Osteoblast (primary cell): ENCODE measurements at places on chromosomes 4 and X. TPM values are rescaled to one million over a fixed set of nuclear protein-coding genes. Genes with fewer than 3 reads are reported as not detected.

DNA sequence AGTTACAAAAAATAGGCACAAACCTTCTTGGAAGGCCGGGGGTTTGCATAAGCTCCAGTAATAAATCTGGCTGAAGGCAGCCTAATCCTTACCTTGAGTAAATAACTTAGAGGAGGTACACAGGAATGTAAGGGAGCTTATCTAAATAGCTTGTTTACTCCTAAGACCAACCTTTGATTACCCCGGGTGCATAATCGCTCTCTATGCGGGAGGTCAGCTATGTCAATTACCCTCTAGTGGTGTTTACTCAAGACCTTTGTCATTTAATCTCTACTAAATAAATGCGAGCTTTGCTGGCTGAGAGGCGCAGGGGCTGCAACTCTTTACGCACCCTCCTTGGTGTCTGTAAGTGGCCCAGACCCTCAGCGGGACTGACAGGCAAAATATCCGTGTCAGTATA lies 50.2 kb upstream of the MAP9 start:
- DNase-seq: no peak

DNA sequence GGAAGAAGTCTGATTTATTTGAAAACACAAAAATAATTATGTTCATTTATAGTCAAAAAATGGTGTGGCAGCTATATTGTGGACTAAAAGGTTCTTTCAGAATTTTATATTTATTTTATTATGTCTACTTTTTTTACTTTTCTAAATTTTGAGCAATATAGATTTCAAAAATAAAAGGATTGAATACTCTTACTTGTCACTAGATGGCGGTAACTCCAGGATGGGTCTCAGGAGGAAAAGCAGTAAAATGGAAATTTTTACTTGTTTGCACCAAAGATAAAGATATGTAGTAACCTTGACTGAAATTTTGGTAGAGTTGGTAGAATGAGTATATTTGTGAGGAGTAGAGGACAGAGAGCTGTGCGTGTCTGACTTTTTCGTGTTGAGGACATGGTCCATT lies 14.5 kb upstream of the DACH2 start:
- DNase-seq: no peak

Gene WDR44
- 21.0 and 21.8 TPM in 2 replicates for total RNA-seq

Gene GAB1
- total RNA-seq: 20.6 and 23.3 TPM in 2 replicates
